ENCODE measurements at places on chromosomes 16 and 17.

- DNase-seq: no peak
- H3K36me3 ChIP-seq: peaks cover 6% of the 10 kb centered on the region
- H3K27ac ChIP-seq: no peak overlapping the region
- H3K4me1 ChIP-seq: peaks cover 2% of the 10 kb centered on the region
Observed at GRCh38 chr17:72125742-72126141, 4.9 kb downstream of the SOX9 start.

DNA sequence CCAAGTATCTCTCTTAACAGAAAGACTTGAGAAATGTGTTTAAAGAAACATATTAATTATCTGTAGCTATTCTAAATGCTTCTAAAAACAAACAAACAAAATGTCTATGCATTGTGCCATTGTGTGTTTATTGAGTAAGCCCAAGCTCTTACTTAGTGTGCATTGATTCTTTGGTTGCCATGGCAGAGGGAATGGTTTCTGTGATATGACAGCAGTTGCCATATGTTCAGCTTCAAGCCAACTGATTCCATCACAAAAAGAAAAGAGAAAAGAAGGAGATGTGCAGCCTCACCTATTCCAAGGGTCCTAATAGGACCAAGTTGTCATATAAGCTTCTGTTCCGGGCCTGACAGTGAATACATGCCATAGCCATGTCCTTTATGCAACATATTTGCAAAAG is 457.5 kb downstream of the TOX3 start:
- H3K27ac ChIP-seq: no peak overlapping the region
- no peaks in the 10 kb centered on the region for H3K27me3 ChIP-seq
- DNase-seq: no peak
- no peaks in the 10 kb centered on the region for H3K36me3 ChIP-seq
- no peak overlapping the region for H3K4me3 ChIP-seq

DNA sequence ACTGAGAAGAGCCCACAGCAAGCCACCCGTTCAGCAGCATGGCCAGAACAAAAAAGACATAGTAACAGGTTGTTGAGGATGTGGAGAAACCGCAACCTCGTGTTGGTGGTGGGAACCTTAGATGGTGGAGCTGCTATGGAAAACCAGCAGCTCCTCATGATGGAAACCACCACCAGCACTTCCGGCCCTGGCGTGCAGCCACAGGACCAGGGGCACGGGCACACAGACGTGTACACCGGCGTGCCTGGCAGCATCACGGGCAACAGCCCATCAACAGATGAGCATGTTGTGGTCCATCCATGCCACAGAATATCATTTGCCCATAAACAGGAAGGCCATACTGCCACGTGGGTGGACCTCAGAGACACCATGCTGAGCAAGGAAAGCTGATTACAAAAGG is 11.9 kb downstream of the CTU2 start:
- no peak overlapping the region for H3K27ac ChIP-seq
- H3K4me3 ChIP-seq: no peak overlapping the region
- peaks cover 2% of the 10 kb centered on the region for H3K4me1 ChIP-seq
- no peaks in the 10 kb centered on the region for H3K27me3 ChIP-seq

- no peak overlapping the region for H3K27ac ChIP-seq
- H3K36me3 ChIP-seq: no peaks in the 10 kb centered on the region
- DNase-seq: no peak
Observed at GRCh38 chr16:775236-775796, 12.9 kb downstream of the RPUSD1 start.

- peak overlapping the region; percentile 98 for H3K27ac ChIP-seq
- peak overlapping the region; percentile 82 for H3K4me3 ChIP-seq
- H3K4me1 ChIP-seq: peaks cover 63% of the 10 kb centered on the region
- DNase-seq: peak; percentile 78
Observed at GRCh38 chr17:63700528-63701455, 867 bp upstream of the LIMD2 start.

GRCh38 chr17:44749980-44750318 is 8.8 kb upstream of the ADAM11 start:
- H3K36me3 ChIP-seq: peaks cover 14% of the 10 kb centered on the region
- H3K4me3 ChIP-seq: no peak overlapping the region
- H3K4me1 ChIP-seq: no peaks in the 10 kb centered on the region
- no peak overlapping the region for H3K27ac ChIP-seq

DNA sequence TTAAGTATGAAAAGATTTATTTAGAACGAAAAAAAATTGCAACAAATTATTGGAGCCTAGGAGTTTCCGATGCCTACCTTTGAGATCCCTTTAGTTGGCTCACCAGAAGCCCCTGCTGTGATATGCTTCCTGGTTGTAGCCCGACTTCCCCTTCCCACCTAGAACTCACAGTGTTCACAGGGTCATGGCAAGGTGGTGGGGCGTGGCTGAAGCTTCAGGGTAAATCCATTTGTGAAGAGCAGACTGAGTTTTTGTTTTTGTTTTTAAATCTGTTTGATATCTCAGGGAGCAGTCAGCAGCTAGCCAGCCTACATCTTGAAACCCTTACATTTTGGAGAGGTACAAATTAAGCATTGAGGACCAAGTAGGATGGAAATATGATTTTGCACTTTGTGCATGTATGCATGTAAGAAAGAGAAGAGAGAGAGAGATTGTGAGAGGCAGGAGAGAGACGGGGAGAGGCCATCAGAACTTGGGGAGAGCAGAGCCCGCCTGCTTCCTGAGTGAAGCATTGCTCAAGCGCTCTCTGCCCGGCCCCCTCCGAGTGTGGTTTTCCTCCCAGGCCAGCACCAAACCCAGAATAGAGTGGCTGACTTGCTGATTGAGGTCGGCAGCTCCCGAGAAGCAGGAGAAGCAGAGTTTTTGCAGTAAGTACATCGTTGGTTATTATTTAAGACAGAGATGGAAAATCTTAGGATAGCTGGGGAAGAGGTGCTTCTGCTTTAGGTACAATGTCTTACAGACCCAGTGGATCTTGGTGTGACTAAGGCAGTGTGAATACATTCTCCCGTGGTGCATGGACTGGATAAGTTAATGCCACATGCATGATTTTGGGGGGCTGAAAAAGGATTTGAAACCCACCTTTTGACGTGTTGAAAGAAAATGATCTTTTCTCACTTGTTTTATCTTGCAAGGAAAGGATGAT is 64.2 kb downstream of the SPECC1 start:
- H3K27ac ChIP-seq: peak overlapping the region; percentile 89
- peaks cover 3% of the 10 kb centered on the region for H3K36me3 ChIP-seq
- H3K4me3 ChIP-seq: peak overlapping the region; percentile 69
- DNase-seq: peak; percentile 79
- no peaks in the 10 kb centered on the region for H3K27me3 ChIP-seq
- peaks cover 35% of the 10 kb centered on the region for H3K4me1 ChIP-seq

DNA sequence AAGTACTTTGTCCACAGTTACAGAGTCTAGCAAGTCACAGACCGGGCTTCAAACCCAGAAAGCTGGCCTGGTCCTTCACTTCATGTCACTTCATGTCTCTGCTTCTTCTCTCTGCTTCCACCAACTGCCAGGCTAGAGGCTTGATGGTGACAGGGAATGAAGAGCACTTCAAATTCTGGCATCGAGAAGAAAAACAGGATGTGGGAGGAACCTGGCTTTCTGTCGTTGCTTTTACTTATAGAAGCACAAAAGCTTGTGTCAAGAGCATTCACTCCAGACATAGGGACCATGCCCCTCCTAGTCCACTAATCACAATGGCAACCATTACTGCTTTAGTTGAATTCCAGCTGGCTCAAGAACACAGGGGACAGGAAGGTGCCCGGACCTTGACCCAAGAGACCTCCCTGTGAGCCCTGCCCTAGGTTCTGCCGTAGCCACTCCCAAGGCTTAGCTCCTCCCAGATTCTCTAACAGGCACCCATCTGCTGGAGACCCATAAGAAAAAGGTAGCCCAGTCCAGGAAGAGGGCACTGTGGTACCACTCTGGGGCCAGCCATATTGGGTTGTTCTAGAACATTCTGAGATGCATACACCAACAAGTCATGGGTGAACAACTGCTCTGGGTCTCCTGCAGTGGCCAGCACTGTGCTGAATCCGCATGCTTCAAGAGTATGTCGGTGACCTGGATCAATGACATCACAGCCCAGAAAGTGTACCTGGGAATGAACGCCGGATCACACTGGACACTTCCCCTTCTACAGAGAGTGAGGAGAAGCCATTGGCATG is 181.8 kb downstream of the C16orf95 start:
- H3K4me1 ChIP-seq: no peaks in the 10 kb centered on the region
- no peak for DNase-seq
- H3K27ac ChIP-seq: no peak overlapping the region
- no peaks in the 10 kb centered on the region for H3K27me3 ChIP-seq
- no peak overlapping the region for H3K4me3 ChIP-seq

GRCh38 chr17:36665417-36665816 is 64.0 kb downstream of the MRM1 start:
- DNase-seq: no peak
- peaks cover 11% of the 10 kb centered on the region for H3K4me1 ChIP-seq
- no peak overlapping the region for H3K27ac ChIP-seq
- peaks cover 3% of the 10 kb centered on the region for H3K27me3 ChIP-seq
- H3K36me3 ChIP-seq: no peaks in the 10 kb centered on the region

DNA sequence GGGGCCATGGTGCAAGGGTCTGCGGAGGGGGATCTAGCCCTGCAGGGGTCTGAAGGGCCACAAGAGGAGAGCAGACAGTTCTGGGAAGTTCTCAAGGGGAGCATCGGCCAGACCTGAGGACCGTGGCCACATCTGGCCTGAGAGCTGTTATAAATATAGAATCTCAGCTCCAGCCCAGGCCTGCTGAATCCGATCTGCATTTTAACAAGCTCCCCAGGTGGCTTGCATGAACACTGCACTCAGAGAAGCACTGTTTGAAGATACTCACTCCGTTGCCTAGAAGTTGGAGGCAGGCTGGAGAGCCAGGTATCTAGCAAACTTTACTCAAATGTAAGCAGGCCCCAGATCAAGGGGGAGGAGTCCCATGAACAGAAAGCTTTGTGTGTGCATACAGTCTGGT is 61.3 kb downstream of the NKD1 start:
- no peak overlapping the region for H3K27ac ChIP-seq
- DNase-seq: no peak
- H3K4me1 ChIP-seq: peaks cover 3% of the 10 kb centered on the region

GRCh38 chr16:21117567-21117966 is 33.1 kb downstream of the DNAH3 start:
- DNase-seq: no peak
- H3K4me3 ChIP-seq: no peak overlapping the region
- H3K27ac ChIP-seq: no peak overlapping the region
- peaks cover 3% of the 10 kb centered on the region for H3K27me3 ChIP-seq

DNA sequence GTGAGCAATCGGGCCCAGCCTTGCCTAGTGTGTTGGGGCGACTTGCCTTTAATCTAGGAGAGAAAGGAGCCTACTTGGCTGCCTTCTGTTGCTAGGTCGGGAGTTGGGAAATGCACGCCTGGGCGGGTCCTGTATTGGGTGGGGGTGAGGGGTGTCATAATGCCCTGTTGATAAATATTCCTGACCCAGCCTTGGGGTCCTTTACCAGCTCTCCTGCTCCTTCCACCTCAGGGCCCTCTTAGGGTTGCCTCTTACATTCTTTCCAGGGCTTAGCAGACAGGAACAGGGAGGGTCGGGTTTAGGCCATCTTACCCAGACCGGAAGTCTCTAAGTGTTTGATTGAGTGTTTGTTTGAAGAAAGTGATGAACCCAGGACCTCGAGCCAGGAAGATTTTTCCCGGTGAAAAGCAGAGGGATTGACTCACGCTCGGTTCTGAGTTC is 112.9 kb downstream of the SEC14L1 start:
- no peak for DNase-seq
- H3K4me3 ChIP-seq: no peak overlapping the region
- H3K27ac ChIP-seq: no peak overlapping the region
- H3K27me3 ChIP-seq: peaks cover 19% of the 10 kb centered on the region

GRCh38 chr17:82055965-82056728 is 4.4 kb downstream of the GPS1 start:
- H3K27ac ChIP-seq: no peak overlapping the region
- no peaks in the 10 kb centered on the region for H3K27me3 ChIP-seq

- no peaks in the 10 kb centered on the region for H3K27me3 ChIP-seq
- peaks cover 25% of the 10 kb centered on the region for H3K4me1 ChIP-seq
- H3K27ac ChIP-seq: peak overlapping the region; percentile 8
Observed at GRCh38 chr16:50320310-50320709, 48.5 kb downstream of the BRD7 start.

DNA sequence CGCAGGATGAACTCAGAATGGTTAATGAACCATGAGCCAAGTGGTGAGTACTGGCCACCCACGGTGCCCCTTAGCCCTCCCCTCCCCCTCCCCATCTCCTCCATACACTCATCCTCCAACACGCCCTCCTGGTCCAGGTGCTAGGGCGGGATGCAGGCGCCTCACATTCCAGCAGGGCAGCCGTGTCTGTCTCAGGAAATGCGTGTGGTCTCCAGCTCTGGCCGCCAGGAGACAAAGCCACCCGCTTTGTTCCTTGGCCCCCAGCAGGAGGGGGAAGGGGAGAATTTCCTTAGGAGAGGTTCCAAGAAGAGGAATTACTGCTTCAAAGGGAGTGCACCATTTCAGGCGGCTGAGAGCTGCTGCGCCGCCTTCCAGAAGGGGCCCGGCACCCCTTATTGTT is 29.7 kb upstream of the RMI2 start:
- no peaks in the 10 kb centered on the region for H3K36me3 ChIP-seq
- no peak for DNase-seq
- H3K27me3 ChIP-seq: no peaks in the 10 kb centered on the region
- H3K4me3 ChIP-seq: no peak overlapping the region
- H3K27ac ChIP-seq: no peak overlapping the region

GRCh38 chr16:79725051-79725450 is 124.5 kb upstream of the MAF start:
- H3K4me3 ChIP-seq: no peak overlapping the region
- H3K36me3 ChIP-seq: no peaks in the 10 kb centered on the region
- H3K27ac ChIP-seq: no peak overlapping the region

GRCh38 chr16:73874324-73874723 is 422.3 kb upstream of the PSMD7 start:
- H3K36me3 ChIP-seq: no peaks in the 10 kb centered on the region
- no peaks in the 10 kb centered on the region for H3K27me3 ChIP-seq
- H3K4me3 ChIP-seq: no peak overlapping the region
- H3K27ac ChIP-seq: no peak overlapping the region

DNA sequence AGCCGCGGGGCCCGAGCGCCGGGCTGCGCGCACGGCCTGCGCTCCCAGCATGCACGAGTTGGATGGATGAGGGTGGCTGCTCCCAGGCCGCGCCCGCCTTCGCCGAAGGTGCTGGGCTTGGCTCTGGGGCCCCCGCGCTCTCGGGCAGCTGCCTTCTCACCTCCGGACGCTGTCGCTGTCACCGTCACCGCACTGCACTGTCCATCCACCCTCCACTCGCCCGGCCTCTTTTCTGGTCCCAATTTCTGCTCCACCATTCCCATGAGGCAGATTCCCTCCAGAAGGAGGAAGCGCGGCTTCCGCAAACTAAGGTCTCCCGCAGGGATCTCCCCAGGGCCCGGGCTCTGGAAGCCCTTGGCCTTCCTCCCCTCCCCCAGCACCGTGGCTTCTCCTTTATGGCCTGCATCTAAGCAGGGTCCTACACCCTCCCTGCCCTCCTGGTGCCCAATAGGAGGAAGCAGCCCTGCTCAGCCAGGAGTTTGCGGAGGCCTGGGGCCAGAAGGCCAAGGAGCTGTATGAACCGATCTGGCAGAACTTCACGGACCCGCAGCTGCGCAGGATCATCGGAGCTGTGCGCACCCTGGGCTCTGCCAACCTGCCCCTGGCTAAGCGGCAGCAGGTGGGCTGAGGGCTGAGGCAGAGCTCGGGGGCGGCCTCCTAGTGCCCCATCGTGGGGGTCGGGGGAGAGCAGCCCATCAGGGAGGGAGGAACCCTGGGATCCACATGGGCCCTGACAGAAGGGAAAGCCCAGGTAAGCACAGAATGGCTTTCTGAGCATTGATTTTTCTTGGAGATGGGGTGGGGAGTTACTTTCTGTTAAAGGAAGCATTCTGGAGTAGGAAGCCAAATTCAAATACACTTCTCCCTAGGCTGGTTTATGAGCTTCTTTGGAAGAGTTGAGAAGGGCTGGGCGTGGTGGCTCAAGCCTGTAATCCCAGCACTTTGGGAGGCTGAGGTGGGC is 899 bp downstream of the ACE start:
- peak overlapping the region; percentile 62 for H3K4me3 ChIP-seq
- no peak overlapping the region for H3K27ac ChIP-seq
- H3K4me1 ChIP-seq: peaks cover 10% of the 10 kb centered on the region
- no peaks in the 10 kb centered on the region for H3K36me3 ChIP-seq
- no peak for DNase-seq

All from activated CD8-positive, alpha-beta memory T cell treated with anti-CD3 and anti-CD28 coated beads, Interleukin-2, amount 10 ng/mL, durations not matched to agents 7 days and 5 days (primary cell).